ENCODE measurements at places on chromosomes 2 and 18.

DNA sequence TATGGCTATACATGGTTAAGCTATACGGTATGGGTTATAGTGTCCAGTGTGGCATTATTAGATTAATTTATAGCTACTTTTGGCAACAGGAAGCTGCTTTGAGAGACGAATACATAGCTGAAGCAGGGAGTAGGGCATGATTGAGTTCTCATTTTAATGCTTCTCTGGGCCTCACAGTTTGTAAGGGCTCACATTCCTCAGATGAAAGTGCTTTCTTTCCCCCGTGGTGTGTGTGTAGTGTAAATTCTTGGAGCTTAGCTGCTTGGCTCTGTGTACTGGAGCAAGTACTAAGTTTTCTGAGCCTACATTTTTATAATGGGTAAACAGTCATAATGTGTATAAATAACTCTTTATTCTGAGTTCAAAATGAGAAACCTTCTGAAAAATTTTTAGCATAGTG is 173.7 kb downstream of the PTPRM start:
- DNase-seq, result no peak

- DNase-seq, result no peak
Measured at GRCh38 chr2:122112216-122113005, 357.0 kb downstream of the TSN start.

- no peak for DNase-seq
Measured at GRCh38 chr2:53317861-53318260, 449.7 kb upstream of the CHAC2 start.

DNA sequence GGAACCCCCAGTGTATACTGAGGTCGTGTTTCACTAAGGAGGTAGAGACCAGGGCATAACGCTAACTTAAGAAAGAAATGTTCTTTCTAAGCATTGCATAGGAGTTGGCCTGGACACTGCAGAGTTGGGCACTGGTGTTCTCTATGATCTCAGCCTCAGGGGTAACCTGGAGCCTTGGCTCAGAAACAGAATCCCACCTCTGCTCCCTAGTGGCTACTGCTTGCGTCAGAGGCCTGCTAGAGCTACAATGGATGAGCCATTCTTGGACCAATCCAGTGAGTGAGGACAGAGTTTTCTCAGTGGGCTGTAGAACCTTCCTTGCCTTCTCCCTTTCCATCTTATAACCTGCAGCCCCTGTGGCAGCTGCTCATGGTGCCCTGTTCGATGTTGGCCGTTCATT is 324.4 kb upstream of the CELF4 start:
- DNase-seq, result no peak

DNA sequence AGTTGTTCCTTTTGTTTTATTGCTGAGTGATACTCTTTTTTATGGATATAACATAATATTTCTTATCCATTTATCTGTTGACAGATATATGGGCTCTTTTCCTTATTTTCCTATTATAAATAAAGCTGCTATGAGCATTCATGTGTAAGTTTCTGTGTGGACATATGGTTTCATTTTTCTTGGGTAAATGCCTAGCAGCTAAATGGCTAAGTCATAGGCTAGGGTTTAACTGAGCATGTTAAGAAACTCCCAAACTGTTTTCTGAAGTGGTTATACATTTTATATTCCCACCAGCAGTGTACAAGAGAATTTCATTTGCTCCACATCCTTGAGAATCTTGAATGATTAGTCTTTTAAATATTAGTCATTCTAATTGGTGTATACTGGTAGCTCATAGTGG is 786.6 kb upstream of the CDH2 start:
- no peak for DNase-seq

GRCh38 chr18:25329783-25330182 is 22.2 kb downstream of the ZNF521 start:
- DNase-seq, result no peak

DNA sequence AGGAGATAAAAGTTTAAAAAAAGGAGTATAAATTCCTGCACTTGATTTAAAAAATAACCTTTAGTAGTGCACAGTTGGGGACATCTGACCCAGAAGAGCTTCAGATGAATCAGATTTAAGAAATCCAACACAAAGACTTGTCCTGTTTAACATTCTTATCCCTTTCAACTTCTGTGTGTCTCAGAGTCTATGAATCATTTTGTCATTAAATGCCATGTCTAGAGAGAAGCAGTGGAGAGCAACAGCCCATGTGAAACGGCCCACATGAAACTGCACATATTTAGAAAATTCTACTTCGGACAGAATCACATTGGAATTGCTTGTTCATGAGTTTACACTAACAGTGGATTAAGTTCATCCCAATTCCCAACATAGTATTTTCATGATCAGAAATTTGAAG is 278.6 kb downstream of the SLC8A1 start:
- no peak for DNase-seq
